ENCODE measurements at places on chromosomes 16 and 17. TPM values are rescaled to one million over a fixed set of nuclear protein-coding genes. Genes with fewer than 3 reads are reported as not detected.

Gene GAST
- not detected for total RNA-seq

Gene MMP2
- 261 TPM for total RNA-seq

Gene SLC25A39
- total RNA-seq = 61.5 TPM

Gene CTRB2
- 9.1 TPM for total RNA-seq

Gene IL32
- total RNA-seq = 71.6 TPM

Gene ST6GALNAC1
- total RNA-seq = 1.1 TPM

Gene PRR35
- total RNA-seq = not detected

Gene CASKIN1
- total RNA-seq = 0.15 TPM

Gene CXCL16
- total RNA-seq = 35.9 TPM

Gene USP6
- total RNA-seq = 0.10 TPM

DNA sequence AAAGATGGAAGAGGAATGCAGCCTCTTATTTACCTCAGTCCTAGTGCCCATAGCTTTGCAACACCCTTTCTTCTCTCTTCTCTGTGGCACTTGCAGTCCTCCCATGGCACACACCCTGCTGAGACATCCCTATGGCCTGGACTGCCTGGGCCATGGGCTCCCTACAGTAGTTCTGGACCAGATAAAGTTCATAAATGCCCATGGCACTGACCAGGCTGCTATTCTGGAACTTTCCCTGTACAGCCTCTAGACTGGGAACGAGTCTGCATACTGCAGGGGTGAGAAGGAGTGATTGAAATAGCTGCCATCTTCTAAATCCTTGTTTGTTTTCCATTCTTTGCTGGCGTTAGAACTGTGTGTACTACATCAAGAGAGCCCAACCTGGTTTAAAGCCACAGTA lies 24.5 kb upstream of the ADAM11 start:
- H3K4me1 ChIP-seq = no peaks in the 10 kb centered on the region
- no peak overlapping the region for H3K4me3 ChIP-seq
- H3K27me3 ChIP-seq = no peaks in the 10 kb centered on the region
- no peak overlapping the region for H3K27ac ChIP-seq

GRCh38 chr16:74725651-74726455 lies 25.2 kb upstream of the MLKL start:
- H3K4me1 ChIP-seq = no peaks in the 10 kb centered on the region
- H3K27me3 ChIP-seq = no peaks in the 10 kb centered on the region
- no peak overlapping the region for H3K4me3 ChIP-seq

DNA sequence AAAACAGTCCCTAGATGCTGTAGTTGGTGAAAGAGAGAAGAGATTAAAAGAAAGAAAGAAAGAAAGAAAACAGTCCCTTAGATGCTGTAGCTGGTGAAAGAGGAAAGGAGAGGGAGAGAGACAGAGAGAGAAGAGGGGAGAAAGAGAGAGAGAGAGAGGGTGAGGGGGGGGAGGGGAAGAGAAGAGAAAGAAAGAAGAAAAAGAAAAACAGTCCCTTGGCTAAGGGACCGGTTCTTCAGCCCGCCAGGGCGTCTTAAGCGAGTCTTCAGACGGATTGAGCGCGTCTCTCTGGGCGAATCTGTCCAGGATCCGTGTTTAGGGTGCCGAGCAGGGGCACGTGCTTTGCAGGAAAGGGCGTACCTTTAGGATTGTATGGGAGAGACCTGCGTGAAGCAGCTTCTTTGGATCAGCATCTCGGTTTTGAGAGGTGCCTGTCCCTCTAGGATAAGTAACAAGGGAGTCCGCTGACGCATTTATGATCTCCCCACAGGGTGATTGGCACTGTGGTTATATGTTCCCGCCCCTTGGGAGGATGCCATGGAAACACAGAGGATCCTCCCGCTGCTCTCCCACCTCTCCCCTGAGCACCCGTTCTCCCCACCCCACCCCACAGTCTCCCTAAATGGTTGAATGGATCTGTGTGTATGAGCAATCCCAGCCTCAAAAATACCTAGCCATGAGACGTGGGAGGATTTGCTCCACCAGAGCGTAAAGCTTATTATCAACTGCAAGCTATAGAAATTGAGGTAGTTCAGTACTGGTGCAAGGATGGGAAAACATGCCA lies 16.7 kb downstream of the GNGT2 start:
- H3K27me3 ChIP-seq = no peaks in the 10 kb centered on the region
- H3K36me3 ChIP-seq = no peaks in the 10 kb centered on the region
- no peaks in the 10 kb centered on the region for H3K4me1 ChIP-seq
- DNase-seq = peak; percentile 76
- H3K27ac ChIP-seq = no peak overlapping the region

GRCh38 chr16:1645914-1646525 lies 32.1 kb upstream of the JPT2 start:
- no peaks in the 10 kb centered on the region for H3K36me3 ChIP-seq
- H3K4me3 ChIP-seq = no peak overlapping the region
- no peaks in the 10 kb centered on the region for H3K4me1 ChIP-seq
- DNase-seq = no peak

DNA sequence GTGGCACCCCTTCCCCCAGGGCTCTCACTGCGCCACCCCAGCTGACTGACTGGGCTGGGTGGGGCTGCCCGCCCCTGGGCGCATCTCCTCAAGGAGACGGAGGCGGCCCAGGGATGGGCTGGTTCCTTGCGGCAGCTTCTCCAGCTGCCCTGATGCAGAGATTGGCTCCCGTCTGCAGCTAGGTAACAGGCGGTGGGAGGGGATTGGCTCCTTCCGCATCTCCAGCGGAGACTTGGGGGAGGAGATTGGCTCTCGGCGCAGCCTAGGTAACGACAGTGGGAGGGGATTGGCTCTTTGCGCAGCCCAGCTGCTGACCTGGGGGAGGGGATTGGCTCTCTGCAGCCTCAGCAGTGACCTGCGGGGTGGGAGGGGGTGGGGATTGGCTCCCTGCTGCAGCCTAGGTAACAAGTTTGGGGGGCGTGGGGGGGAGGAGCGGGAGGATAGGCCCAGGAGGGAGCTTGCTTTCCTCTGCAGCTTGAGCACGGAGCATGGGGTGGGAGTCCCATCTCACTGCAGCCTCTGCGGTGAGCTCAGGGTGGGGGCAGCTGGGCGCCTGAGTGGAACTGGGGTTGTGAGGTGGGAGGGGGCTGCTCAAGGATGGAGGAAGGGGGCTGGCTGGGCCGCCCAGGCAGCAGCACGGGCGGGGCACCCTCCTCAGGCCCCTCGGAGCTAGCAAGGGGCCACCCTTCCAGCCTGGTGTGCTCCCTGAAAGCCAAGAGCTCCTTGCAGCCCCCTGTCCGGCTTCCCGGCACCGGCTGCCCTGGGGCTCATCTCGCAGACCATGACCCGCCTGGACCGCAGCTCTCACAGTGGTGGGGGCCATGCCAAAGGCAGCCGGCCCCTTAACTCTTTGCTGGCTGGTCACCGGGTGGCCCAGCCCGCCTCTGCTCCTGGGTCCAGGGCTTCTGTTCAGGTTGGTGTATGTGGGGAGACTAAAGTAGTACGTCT lies 6.4 kb downstream of the NFE2L1 start:
- peaks cover 11% of the 10 kb centered on the region for H3K4me1 ChIP-seq
- no peaks in the 10 kb centered on the region for H3K36me3 ChIP-seq
- no peak overlapping the region for H3K4me3 ChIP-seq
- no peaks in the 10 kb centered on the region for H3K27me3 ChIP-seq
- H3K27ac ChIP-seq = peak overlapping the region; percentile 49

DNA sequence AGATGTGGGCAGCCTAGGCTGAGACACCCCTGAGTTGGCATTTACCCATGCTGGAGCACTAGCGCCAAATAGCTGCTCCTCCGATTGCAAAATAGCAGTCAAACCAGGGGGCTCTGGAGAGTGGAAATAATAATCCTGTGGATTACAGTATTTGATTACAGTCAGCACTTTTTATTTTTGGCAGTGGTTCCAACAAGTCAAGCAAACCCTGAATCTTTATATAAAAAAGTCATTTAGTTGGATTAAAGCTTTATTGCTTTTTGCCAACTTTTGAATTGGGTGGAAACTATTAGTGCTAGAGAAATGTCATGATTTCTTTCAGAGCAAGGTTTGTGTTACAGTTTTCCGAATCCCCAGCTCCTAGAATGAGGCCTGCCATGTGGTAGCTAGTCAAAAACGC lies 99.3 kb upstream of the FAM20A start:
- no peaks in the 10 kb centered on the region for H3K4me1 ChIP-seq
- DNase-seq = no peak
- H3K36me3 ChIP-seq = no peaks in the 10 kb centered on the region
- no peak overlapping the region for H3K4me3 ChIP-seq
- no peaks in the 10 kb centered on the region for H3K27me3 ChIP-seq

- no peak for DNase-seq
- no peaks in the 10 kb centered on the region for H3K4me1 ChIP-seq
- no peaks in the 10 kb centered on the region for H3K36me3 ChIP-seq
- H3K4me3 ChIP-seq = no peak overlapping the region
- H3K27ac ChIP-seq = no peak overlapping the region
Observed at GRCh38 chr17:61842899-61843298, 20.4 kb downstream of the BRIP1 start.

GRCh38 chr16:82750068-82750467 lies 123.3 kb downstream of the CDH13 start:
- no peak overlapping the region for H3K27ac ChIP-seq
- peaks cover 2% of the 10 kb centered on the region for H3K4me1 ChIP-seq
- no peak for DNase-seq
- H3K27me3 ChIP-seq = no peaks in the 10 kb centered on the region
- H3K36me3 ChIP-seq = no peaks in the 10 kb centered on the region

DNA sequence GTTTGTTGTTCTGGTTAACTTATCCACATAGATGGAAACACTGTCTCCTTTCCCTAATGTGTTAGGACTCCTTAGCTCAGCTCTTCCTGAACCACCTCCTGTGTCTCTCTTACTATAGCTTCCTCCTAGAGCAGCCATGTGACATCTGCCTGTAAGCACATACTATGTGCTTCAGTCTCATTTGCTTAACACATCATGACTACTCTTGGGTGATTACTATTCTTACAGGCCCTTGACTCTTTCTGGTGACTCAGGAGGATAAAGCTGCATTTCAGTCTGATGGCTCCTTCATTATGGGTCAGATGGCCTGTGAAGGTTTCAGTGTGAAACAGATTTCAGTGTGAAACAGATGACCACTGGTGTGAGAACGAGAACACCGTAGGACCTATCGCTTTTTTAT lies 320 bp upstream of the KRTAP4-2 start:
- H3K4me3 ChIP-seq = no peak overlapping the region
- H3K36me3 ChIP-seq = no peaks in the 10 kb centered on the region
- no peak overlapping the region for H3K27ac ChIP-seq
- no peaks in the 10 kb centered on the region for H3K27me3 ChIP-seq
- DNase-seq = no peak
- no peaks in the 10 kb centered on the region for H3K4me1 ChIP-seq

- H3K36me3 ChIP-seq = no peaks in the 10 kb centered on the region
- no peak overlapping the region for H3K4me3 ChIP-seq
Observed at GRCh38 chr17:75487351-75488070, 27.8 kb downstream of the CASKIN2 start.

- H3K36me3 ChIP-seq = no peaks in the 10 kb centered on the region
- no peaks in the 10 kb centered on the region for H3K4me1 ChIP-seq
- DNase-seq = no peak
- H3K27me3 ChIP-seq = no peaks in the 10 kb centered on the region
Observed at GRCh38 chr16:14345512-14346115, 274.5 kb downstream of the MRTFB start.

DNA sequence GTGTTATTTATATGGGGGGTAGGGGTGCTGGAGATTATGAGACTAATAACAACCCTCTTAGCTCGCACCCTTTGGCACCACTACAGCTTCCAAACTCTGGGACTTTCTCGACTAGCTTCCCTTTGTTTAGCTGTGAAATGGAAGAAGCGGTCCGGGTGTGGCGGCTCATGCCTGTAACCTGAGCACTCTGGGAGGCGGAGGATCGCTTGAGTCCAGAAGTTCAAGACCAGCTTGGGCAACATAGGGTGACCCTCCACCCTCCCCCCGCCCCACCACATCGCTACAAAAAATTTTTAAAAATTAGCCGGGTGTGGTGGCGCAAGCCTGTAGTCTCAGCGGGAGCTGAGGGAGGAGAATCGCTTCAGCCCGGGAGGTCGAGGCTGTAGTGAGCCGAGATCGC lies 814 bp upstream of the CDH3 start:
- no peak overlapping the region for H3K27ac ChIP-seq
- no peak overlapping the region for H3K4me3 ChIP-seq
- H3K27me3 ChIP-seq = no peaks in the 10 kb centered on the region
- no peaks in the 10 kb centered on the region for H3K4me1 ChIP-seq

GRCh38 chr17:7988750-7989178 lies 13.7 kb upstream of the GUCY2D start:
- no peaks in the 10 kb centered on the region for H3K27me3 ChIP-seq
- DNase-seq = no peak
- H3K4me3 ChIP-seq = no peak overlapping the region
- H3K36me3 ChIP-seq = no peaks in the 10 kb centered on the region
- H3K4me1 ChIP-seq = no peaks in the 10 kb centered on the region

DNA sequence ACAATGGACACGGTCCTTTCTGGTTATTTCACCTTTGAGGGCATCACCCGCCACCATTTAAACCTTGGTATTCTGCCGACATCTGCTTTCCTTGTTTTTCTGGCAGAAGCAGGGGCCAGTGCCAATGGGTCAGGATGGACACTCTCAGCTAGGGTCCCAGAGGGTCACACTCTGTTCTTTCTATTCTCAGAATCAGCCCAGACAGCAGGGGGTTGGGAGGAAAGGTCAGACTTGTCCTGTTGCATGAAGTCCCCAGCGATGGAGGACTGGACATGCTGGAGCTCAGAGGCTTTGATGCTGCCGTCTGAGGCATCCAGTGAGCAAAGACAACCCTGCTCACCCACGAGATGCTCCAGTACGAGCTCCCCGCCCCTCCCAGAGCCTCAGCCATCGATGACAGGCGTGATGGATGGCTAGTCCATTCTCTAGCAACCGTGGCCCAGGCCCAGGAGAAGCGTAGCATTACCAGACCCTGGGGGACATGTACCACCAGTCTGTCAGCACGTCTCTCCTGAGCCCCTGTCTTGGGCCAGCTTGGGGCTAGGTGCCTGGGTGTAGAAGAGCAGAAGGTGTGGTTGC lies 62.0 kb downstream of the FOXL1 start:
- no peak overlapping the region for H3K4me3 ChIP-seq
- no peak for DNase-seq
- H3K27ac ChIP-seq = no peak overlapping the region
- no peaks in the 10 kb centered on the region for H3K36me3 ChIP-seq

GRCh38 chr17:10105513-10106001 lies 92.8 kb downstream of the GAS7 start:
- H3K4me1 ChIP-seq = no peaks in the 10 kb centered on the region
- no peak overlapping the region for H3K27ac ChIP-seq
- DNase-seq = no peak
- no peaks in the 10 kb centered on the region for H3K36me3 ChIP-seq

- H3K27me3 ChIP-seq = no peaks in the 10 kb centered on the region
- H3K36me3 ChIP-seq = peaks cover 8% of the 10 kb centered on the region
- no peak for DNase-seq
- H3K27ac ChIP-seq = no peak overlapping the region
- H3K4me1 ChIP-seq = no peaks in the 10 kb centered on the region
- no peak overlapping the region for H3K4me3 ChIP-seq
Observed at GRCh38 chr16:70512456-70512855, 10.9 kb downstream of the COG4 start.

- H3K36me3 ChIP-seq = no peaks in the 10 kb centered on the region
- H3K4me3 ChIP-seq = peak overlapping the region; percentile 97
- H3K27ac ChIP-seq = peak overlapping the region; percentile 36
- no peak for DNase-seq
- no peaks in the 10 kb centered on the region for H3K27me3 ChIP-seq
Observed at GRCh38 chr17:2510559-2510958, 1.1 kb downstream of the METTL16 start.
